ENCODE measurements at places on chromosomes 12 and 14.

DNA sequence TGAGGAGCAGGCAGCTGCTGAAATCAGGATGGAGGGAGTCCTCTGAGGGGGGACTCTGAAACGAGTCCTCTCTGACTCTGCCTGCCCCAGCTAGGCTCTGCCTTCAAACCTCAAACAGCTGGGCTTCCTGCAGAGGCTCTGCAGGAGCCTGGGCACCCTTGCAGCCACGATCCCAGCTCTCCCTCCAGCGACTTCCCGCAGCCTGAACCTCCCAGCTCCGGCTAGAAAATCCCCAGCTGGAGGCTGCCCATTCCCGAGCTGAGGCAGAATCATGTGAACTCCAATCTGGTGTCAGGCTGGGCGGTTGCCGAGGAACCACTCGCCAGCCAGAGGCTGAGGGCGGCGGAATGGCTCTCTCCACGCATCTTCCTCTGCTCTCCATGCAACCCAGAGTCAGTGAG, at the start of gene GPR68:
Gene GPR68, minus strand, starts transcription at position 204 of the 401 bp plus-strand sequence. CDS start 9,654 bp downstream, outside the sequence.
- peak; percentile 35 for DNase-seq

- DNase-seq = no peak
These were observed 94.1 kb upstream of the GARIN6 start for GRCh38 chr12:99553461-99553860.

DNA sequence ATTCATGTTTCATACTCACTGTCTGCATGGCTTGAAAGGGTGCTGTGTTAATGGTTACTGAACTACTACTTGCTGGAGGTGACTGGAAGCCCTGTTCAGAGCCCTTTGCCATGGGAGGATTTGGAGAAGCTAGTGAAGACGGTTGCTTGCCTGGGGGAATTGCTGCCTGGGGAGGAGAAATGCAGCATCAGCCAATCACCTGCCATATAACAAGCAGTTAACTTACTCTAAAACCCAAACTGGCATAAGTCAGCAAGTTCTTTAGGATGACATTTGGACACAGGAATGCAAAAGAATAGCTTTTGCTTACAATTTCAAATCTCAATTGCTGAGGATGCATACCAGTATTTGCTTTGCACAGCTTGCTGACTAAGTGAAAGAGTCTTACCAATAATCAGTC, 23.4 kb upstream of the IPO8 start:
- no peak for DNase-seq

- no peak for DNase-seq
These were observed 152.0 kb downstream of the TMEM132C start for GRCh38 chr12:128418944-128419343.

GRCh38 chr12:67069451-67070306, 199.5 kb upstream of the CAND1 start:
- DNase-seq = peak; percentile 53

DNA sequence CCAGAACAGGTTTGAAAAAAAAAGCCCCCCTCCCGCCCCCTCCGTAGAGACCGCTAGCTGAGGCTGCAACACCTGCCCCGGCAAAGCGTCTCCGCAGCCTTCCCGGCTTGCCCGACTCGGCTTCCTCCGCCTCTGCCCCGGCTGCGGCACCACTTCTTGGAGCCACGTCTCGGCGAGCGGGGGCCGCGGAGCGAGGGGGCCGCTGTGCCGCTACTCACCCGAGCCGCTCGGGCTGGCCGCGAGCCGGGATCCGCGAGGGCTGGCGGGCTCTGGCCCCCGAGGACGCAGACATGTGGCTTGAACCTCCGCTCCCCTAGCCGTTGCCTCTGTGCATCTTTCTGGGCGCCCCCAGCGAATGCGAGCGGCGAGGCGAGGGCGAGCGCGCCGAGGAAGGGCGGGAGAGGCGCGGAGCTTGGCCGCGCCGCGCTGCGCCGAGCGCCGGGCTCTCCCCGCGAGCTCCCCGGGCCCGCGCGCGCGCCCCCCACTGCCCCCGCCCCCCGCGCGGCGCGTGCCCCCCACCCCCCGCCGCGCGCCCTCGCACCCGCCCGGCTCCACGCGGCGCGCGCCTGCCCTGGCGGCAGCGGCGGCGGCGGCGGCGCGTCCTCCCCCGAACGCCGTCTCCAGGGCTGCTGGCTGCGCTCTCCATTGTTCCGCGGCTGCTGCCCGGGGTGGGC, 249.5 kb downstream of the APAF1 start:
- no peak for DNase-seq

DNA sequence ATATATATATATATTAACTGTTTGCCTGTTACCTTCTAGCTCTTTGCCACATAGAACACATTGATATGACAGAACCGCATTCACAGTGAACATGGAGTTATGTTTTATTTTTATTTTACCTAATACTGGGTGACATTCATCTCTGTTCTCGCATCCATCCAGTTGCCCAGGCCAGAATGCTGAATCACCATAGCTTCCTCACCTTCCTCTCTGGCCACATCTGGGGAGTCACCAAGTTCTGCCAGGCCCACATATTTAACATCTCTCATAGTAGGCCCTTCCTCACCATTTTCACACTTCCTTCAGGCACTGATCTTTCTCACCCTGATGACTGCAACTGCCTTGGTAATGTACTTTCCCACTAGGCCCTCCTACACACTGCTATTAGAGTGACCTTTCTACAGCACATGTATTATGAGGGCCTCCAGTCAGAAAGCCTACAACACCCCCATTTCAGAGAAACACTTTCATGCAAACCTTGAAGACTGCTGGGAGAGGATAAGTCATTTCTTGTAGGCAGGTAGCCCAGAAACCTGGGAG, 106.8 kb downstream of the LGR5 start:
- no peak for DNase-seq

DNA sequence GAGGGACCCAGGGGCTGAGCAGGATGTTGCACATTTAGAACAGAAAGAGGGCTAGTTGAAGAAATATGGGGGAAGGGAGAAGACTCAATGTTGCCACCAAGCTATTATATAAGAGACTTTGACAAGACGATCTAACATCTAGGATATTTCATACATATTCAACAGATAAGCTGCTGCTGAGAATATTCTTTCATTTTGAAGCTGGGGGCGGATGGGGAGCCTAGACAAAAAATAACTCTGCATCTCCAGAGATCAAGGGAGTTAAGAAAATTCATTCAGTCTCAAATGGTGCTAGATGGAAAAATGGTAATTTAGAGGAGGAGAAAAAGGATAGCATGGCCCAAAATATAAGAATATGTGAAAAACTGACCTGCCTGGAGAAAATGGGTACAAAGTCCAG, 415.6 kb downstream of the MDGA2 start:
- DNase-seq = no peak

- no peak for DNase-seq
These were observed 7.2 kb downstream of the DTD2 start for GRCh38 chr14:31449971-31450610.

- no peak for DNase-seq
These were observed 2.0 kb upstream of the WNT10B start for GRCh38 chr12:48973531-48973930.

DNA sequence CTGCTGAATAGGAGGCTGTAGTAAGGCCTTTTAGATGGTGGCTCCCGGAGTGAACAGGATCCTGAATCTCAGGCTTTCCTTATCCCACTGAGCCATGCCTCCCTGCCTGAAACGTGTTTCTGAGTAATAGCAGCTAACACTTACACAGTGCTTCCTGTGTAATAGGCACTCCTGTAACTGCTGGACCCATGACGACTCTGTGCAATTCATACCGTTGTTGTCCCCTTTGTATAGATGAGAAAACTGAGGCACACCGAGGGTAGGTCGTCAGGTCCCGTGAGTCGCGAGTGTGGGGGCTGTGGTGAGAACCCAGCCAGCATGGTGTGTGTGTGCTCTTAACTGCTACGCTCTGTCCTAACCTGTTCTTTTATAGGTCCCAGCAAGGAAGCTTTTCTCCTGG, 193.6 kb downstream of the CACNA1C start:
- DNase-seq = no peak

DNA sequence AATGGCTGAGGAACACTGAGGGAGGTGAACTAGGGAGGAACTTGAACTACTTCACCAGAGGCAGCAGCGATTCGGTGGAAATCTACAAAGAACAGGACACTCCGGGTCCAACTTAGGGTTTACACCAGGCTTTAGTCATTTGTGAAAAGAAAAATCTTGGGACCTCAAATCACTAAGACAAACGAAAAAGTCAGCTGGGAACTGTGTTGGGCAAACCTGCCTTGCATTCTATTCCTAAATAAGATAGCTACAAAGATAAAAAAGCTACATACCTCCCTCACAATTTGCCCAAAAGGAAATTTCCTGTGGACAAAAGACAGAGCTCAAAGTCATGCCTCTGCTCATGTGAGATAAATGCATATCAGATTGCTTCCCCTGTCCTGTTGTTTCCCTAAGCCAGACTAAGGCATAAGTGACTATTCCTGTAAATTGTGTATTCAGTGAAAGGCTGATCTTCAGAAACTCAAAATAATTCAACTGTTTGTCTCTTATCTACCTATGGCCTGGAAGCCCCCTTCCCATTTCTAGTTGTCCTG, 106.6 kb downstream of the APAF1 start:
- no peak for DNase-seq

- no peak for DNase-seq
These were observed 9.1 kb downstream of the BTBD6 start for GRCh38 chr14:105257464-105257863.

GRCh38 chr12:65826353-65827171, 2.3 kb downstream of the HMGA2 start:
- no peak for DNase-seq

GRCh38 chr12:48084066-48084465, 21.8 kb downstream of the SENP1 start:
- DNase-seq = no peak

- DNase-seq = no peak
These were observed 157.6 kb upstream of the PDE3A start for GRCh38 chr12:20210621-20211215.

DNA sequence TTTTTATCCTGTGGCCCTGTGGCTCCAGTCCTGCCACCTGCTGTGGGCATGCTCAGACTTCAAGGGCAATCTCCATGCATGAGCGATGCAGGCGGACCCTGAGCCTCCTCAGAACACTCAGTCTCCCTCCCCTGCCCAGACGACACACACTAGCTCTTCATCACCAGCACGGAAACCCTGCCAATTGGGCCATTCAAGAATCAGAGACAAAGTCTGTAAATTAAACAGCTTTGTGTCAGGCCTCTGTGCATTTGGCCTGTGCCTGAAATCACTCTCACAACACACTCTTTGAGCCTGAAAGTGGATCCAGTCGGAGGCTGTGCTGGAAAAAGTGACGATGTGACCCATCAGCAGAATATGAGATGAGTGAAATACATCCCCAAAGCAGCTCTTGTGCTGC, 12.5 kb downstream of the POU6F1 start:
- DNase-seq = no peak

DNA sequence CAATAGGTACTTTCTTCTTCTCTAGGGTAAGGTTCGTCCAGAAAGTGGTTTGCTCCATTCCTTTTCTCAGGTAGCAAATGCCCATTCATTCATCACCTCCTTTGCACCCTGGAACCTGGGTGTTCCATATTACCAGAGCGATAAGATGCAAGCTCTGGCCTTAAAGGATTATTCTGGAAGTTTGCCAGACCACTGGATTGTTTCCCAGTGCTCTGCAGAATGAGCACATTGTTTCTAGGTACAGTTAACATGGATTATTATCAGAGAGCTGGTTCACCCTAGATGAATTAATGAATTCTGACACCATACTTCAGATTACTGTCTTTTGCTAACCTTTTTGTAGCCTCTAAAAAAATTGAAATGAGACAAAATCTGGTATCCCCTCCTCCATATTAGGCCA, 170.9 kb upstream of the BMP4 start:
- no peak for DNase-seq

DNA sequence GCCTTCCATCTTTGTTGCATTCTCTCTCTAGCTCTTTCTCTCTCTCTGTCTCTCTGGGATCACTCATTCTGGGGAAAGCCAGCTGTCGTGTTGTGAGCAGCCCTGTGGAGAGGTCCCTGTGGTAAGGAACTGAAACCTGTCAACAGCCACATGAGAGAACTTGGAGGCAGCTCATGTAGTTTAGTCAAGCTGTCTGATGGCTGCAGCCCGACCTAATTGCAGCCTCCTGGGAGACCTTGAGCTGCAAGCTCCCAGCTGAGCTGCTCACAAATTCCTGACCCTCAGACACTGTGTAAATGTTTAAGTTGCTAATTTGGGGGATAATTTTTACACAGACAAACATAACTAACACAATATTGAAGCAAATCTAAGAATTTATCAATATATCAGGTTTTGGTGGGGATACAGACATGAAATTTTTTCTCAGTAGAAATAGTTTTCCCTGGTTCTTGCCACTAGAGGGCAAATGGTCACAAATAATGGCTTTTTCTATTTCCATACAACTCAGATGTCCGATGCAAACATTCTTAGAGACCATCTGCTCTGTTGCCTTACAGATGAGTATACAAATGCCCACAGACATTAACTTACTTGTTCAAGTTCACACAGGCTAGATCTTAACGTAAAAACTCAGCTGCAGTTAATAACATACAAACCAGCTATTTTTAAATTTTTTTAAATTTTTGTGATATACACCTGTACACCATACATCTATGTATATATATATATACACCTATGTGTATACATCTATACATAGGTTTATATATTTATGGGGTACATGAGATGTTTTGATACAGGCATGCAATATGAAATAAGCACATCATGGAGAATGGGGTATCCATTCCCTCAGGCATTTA, 15.5 kb upstream of the KRR1 start:
- no peak for DNase-seq

- no peak for DNase-seq
These were observed 250.4 kb downstream of the C12orf75 start for GRCh38 chr12:105580821-105581352.

DNA sequence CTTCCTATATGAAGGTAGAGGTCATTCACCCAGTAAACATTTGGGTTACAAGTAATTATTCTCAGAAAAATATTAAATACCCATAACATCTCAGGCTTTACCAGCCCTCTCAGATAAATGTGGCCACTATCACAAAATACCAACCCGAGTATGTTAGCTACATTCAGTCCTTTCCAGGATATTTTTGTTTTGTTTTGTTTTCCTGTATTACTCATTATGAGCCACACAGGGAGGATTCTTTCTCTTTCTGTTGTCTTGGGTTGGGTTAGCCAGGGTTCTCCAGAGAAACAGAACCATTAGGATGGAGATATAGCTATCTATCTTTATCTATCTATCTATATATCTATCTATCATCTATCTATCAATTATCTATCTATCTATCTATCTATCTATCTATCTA, 947.6 kb upstream of the MDGA2 start:
- DNase-seq = no peak

DNA sequence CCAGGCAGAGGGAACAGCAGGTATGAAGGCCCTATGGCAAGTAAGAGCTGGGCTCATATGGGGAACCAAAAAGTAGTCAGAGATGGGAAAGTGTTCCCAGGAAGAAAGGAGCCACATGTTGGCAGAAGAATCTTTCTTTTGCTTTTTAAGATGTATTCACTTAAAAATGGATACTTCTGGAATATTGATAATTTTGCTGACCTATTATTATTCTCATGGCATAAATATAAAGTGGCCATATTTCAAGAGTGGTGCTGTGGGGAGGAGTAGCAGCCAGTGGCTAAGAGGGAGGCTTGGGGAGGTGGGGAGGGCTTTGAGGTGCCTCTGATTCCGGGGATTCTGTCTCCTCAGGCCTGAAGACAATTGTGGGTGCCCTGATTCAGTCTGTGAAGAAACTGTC, 108.2 kb downstream of the SCN8A start:
- no peak for DNase-seq

Measured in NCI-H510A (cell line).